Common myeloid progenitor, CD34-positive (primary cell): ENCODE measurements at places on chromosomes 6 and 20.
A peak's percentile ranks its signal among the peaks of the same experiment; 100 is the strongest.

DNA sequence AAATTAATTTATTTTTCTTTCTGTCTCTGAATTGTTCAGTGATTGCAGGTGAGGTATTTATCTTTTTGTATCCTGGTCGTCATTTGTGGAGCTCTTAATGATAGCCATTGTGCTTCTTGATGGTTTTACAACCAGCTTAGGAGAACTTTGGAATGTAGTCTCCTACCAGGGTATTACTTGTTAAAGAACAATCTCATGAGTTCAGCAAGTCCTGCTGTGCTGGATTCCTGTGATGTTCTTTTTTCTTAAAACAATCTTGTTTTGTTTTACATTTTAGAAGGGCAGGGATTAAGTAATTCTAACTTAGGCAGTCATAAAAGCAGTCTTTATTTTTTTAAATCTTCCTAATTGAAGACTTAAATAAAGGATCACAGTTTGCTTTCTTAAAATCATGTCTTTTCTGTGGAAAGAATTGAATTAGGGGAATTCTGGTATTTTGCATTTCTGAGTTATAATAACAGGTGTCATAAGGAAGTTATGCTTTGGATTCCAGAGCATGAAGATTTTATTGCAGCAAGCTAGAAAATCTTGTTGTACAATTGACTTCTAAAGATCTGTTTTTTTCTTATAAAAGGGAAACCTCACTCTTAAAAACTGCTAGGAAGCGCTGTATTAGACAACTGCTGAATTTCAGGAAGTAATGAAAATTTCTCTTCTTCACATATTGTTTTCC is 23.7 kb downstream of the RIOK1 start:
- no peak for DNase-seq

GRCh38 chr6:8589941-8590729 is 154.8 kb upstream of the SLC35B3 start:
- DNase-seq, result no peak

DNA sequence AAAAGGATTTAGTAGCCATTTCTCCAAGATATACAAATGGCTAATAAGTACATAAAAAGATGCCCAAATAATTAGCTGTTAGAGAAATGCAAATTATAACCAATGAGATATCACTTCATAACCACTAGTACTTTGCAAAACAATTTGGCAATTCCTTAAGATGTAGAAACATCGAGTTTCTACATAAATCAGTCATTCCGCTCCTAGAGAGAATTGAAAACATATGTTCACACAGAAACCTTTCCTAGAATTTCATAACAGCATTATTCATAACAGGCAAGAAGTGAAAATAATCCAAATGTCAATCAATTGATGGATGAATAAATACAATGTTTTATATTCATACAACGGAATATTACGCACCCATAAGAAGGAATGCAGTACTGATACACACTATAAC is 20.5 kb upstream of the NT5E start:
- DNase-seq, result no peak

DNA sequence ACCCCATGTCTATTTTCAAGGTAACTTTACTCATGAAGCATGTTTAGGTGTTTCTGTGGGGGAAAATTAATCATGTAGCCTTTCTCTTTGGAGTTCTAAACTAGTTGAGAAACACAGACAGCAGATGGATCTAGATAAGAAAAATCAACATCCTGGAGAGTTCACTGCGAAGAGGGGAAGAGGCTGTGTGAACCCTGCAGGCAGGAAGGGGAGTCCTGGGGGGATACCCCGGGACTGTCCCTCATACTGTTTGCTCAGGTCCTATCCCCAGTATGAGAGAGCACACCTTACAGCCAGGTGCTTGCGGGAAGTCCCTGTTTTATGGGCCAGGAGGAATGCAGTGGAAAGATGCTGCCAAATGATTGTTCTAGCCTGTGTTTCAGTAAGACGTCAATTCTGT is 32.7 kb downstream of the CHMP4B start:
- DNase-seq, result no peak

GRCh38 chr20:45028424-45029136 is 62.3 kb downstream of the STK4 start:
- DNase-seq, result no peak

GRCh38 chr6:73393278-73393677 is 1.4 kb upstream of the DDX43 start:
- DNase-seq, result no peak

GRCh38 chr6:159071843-159072769 is 27.3 kb upstream of the TAGAP start:
- no peak for DNase-seq

- DNase-seq, result no peak
These were observed 12.6 kb downstream of the KIF16B start for GRCh38 chr20:16560661-16561060.

DNA sequence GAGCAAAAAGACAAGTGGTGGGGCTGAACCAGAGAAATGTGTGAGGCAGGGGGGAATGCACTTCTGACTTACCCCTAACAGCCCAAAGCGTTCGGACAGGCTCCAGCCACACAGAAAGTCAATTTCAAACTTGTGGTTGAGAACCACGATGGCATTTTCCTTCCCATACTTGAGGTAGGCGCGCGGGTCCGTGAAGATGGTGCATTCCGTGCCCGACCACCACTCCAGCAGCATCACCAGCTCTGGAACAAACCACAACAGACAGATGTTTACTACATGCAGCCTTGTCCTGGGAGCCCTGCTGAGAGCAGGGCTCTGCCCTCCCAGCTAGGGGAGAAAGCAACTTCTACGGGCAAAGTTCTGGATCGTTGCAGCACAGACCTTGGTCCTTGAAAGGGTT is 107.7 kb downstream of the AGPAT4 start:
- DNase-seq, result no peak

- no peak for DNase-seq
These were observed 42.2 kb downstream of the CDH26 start for GRCh38 chr20:60000271-60001042.

GRCh38 chr6:110425816-110426215 is 10.4 kb upstream of the DDO start:
- DNase-seq, result no peak

GRCh38 chr6:100726666-100727065 is 154.5 kb downstream of the ASCC3 start:
- no peak for DNase-seq

GRCh38 chr6:160172704-160173103 is 51.1 kb downstream of the SLC22A1 start:
- no peak for DNase-seq

- no peak for DNase-seq
These were observed 7.2 kb upstream of the C6orf141 start for GRCh38 chr6:49543087-49543858.

DNA sequence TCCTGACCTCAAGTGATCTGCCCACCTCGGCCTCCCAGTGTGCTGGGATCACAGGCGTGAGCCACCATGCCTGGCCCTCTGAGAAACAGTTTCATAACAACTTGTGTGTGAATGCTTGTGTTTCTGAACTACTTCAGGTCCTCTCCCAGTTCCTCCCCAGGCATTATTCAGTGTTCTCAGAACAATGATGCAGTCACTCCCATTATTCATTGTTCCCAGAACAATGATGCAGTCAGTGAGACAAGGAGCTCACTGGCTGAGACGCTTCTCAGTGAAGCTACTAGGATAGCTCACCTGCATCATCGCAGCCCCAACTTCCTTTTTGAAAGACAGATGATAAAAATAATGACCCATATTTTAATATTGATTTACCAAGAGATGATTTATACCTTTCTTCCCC is 71.5 kb downstream of the NDUFAF5 start:
- no peak for DNase-seq

GRCh38 chr20:36113566-36114250 is 40.8 kb upstream of the EPB41L1 start:
- DNase-seq, result peak; percentile 60

- DNase-seq, result peak; percentile 20
These were observed 642 bp downstream of the EEF1A2 start for GRCh38 chr20:63497946-63498935.

DNA sequence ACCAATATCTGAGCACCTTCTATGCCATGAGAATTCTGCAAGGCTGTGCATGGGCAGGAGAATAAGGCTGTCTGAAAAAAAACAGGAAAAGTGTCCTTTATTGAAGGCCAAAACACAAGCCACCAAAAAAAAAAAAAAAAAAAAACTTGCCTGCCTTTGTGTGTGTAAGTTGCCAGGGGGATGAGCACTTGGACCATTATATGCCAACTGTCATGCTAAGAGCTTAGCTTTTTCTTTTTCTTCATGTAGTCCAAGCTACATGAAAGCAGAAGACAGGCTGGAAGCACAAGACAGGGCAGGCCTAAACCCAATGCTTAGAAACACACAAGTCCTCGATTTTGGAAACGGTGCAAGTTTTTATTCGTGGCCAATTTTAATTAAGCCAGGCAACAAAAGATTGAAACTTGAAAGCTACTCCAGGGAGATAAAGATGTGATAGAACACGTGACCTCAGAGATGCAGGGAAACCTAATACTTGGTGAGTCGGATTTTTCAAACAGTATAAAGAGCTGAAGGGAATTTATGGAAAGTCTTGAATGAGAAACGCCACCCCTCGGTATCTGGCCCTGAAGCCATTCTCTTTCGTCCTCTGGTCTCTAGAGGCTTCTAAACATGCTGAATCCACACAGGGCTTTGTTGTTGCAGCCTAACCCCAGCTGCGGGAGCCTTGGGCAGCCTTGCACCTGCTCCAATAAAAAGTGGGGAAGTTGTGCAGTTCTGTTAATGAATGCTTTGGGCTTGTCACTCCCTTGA is 8.6 kb downstream of the BMP7 start:
- DNase-seq, result no peak

DNA sequence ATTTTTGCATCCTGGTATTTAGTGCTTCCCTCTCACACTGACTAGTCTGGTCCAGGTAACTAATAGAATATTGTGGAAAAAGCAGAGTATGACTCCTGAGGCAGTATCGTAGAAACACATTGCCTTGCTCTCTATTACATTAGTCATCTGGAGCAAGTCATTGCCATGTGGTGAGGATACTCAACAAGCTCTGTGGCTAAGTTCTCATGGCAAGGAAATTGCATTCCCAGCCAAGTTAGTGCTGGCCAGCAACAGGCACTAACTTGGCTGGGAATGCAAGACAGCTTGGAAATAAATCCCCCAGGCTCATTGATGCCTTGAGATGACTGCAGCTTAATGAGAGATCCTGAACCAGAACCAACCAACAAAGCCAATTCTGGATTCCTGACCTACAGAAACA is 39.7 kb upstream of the HTR1B start:
- no peak for DNase-seq

GRCh38 chr20:38018385-38018784 is 14.9 kb downstream of the TTI1 start:
- DNase-seq, result no peak

DNA sequence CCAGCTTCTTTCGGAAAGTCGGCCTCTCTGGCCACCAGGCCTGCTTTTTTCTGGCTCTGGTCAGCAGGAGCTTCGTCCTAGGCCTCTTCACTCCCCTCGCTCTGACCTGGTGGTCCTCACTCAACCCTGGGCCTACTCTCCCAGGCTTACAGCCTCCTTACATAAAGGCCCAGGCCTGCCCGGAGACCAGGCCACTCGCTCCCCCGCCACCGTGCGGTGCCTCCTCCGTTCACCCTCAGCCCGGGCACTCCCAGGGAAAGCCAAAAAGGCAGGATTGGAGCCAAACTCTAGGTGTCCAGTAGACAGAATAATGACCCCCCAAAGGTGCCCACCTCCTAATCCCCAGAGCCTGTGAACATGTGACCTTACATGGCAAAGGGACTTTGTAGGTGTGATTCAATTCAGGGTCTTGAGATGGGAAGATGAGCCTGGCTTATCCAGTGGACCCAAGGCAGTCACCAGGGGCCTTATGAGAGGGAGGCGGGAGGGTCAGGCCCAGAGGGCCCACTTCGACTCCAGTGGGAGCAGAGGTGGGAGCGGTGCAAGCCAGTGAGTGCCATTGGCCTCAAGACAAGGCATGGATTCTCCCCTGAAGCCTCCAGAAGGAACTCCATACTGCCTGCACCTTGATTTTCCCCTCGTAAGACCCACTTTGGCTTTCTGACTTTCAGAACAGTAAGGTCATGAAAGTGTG is 118.6 kb upstream of the PTPN1 start:
- DNase-seq, result no peak

- DNase-seq, result peak; percentile 33
These were observed 204.2 kb downstream of the BCAS1 start for GRCh38 chr20:53865901-53866793.

DNA sequence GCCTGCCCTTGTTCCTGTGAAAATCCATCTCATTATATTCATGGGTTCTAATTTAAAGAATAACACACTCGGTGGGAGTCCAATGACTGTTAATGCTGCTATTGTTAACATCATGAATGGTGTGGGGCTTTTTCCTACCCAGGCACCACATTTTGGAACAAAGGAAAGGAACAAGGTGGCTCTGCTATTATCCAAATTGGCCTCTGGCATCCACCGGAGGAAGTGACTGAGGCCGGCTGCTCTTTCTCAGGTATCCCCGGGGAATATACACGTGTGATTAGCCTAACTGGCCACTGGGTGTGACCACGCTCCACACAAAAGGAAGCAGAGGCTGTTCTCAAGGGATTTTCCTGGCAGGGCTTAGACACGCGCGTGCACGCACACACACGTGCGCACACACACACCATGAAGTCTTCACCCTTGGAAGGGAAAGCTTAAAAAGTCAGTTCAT is 601.2 kb upstream of the ARID1B start:
- DNase-seq, result peak; percentile 57

DNA sequence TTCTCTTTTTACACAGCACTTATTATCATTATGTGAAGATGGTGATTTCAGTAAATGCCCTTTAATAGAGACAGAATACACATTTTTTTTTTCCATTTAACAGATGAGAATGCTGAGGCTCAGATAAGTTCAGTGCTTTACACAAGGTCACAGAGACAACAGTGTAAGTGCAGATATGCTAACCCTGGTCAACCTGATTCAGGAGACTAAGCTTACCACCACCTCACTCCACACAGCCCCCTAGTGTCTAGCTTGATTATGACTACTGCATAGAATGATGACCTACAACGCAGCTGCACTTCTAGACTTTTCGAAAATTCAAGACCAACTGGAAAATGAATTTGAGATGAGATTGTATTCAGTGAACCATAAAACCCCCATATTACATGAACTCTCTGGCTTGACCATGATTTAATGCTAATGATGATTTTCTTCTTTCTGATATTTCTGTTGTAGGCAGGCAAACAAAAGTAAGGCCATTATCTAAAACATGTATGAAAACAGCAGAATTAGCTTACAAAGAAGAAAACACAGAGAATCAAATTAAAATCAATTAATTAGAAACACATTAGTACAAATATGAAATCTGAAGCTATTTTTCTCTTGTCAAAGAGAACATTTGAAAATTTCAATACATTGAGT is 212.1 kb upstream of the PHACTR1 start:
- DNase-seq, result peak; percentile 53

- DNase-seq, result no peak
These were observed 76.5 kb downstream of the CDKAL1 start for GRCh38 chr6:20610636-20611370.
